ENCODE measurements at places on chromosomes 6 and 20. TPM values are rescaled to one million over a fixed set of nuclear protein-coding genes. Genes with fewer than 3 reads are reported as not detected.

- no peak for DNase-seq
Measured at GRCh38 chr6:108118810-108119768, 44.5 kb upstream of the OSTM1 start.

- no peak for DNase-seq
Measured at GRCh38 chr6:165660857-165661663, 2.0 kb downstream of the PDE10A start.

DNA sequence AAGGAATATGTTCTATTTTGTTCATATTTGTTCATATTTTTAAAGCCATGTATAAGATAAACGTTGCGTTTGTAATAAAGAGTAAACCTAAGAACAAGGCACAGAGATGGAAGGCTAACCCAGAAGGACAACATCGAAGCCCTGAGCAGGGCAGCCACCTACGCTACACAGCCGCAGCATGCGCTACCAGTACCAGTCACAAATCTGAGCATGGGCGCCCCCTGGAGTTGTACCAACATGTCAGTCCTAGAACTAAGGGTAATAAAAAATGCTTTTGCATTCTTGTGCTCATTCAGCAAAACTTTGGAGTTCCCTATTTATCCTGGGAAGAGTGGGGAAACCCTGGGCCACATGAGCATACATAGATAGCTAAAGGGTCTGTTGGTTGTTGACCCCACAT lies 70.6 kb downstream of the PLEKHG1 start:
- DNase-seq = no peak

GRCh38 chr20:48627737-48628128 lies 200.1 kb downstream of the PREX1 start:
- DNase-seq = no peak

The PRSS16 gene
- 0.33 TPM for total RNA-seq

The CNKSR3 gene
- 29.2 TPM for total RNA-seq

GRCh38 chr6:164859816-164860215 lies 449.6 kb downstream of the C6orf118 start:
- DNase-seq = no peak

DNA sequence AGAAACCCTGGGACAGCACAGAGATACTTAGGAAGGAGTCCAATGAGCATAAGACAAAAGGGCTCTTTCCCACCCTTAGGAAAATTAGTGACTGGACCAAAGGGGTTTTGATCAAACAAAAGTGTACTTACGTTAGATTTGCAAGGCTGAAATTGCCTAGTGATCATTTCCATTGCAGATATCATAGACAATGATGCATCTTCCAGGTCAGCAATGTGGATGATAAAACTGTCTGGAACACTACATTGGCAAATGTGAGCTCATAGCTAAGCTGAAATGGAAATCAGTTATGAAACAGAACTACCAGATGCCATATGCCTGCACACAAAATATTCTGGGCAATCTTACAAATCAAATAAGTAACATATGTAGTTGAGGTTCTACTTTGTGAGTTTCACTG lies 34.0 kb downstream of the LY86 start:
- DNase-seq = no peak

DNA sequence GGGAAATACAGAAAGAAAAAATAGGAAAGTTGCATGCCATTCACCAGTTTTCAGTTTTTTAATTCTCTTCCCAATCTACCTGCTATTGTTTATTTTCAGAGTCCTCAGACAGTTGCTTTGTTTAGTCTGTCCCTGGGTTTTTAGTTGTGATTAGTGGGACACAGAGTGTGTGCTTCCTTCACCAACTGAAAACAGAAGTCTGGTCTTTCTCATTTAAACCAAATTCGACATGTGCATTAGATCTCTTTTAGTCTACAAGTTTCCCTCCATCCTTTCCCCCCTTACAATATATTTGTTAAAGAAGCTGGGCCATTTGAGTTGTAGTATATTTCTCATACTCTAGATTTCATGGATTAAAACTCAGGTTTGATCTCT lies 58.7 kb upstream of the STMND1 start:
- no peak for DNase-seq

DNA sequence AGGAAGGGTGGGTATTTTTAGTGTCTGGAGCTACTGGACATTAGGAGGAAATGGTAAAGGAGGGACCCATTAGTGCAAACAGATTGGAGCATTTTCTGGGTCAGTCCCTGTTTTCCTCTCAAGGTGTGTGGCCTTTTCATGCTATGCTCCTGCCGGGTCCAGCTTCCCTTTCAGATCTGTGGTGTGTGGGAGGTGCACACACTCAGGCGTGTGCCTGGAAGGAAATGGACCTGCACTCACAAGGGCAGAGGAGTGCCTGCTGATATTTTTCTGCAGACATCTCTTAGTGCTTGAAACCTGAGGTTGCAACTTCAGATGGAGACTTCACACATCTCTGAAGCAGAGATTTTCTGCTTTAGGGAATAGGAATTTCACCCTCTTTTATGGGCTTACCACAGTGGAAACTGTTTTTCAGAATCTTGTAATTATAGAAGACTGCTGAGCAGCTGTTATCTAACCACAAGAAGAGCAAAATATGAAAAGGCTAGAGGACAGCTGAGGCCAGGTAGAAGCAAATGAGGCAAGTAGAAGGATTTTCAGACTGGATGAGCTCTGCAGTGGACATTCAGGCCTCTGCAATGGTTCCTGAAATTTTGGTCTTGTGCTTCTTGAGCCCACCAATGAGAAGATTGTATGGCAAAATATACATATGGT lies 764.3 kb downstream of the QKI start:
- DNase-seq = no peak

The PRR18 gene
- total RNA-seq = 1.3 TPM

DNA sequence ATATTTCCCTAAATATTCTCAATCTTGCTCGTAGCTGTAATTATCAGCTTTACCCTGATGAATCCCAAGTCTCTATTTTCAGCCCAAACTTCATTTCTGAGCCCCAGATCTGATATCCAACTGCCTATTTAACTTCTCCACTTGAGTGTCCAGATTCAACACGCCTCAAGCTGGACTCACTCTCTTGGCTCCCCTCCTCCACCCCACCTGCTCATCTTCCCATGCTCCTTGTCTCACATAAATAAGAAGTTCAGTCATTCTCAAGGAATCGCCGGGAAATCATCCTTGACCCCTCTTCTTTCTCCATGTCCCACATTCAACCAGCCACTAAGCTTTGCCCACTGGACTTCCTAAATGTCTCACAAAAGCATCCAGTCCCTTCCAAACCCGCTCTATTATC lies 89.9 kb upstream of the STMND1 start:
- no peak for DNase-seq

- no peak for DNase-seq
Measured at GRCh38 chr6:89339565-89339964, 13.0 kb downstream of the UBE2J1 start.

The PAX1 gene
- total RNA-seq = not detected

DNA sequence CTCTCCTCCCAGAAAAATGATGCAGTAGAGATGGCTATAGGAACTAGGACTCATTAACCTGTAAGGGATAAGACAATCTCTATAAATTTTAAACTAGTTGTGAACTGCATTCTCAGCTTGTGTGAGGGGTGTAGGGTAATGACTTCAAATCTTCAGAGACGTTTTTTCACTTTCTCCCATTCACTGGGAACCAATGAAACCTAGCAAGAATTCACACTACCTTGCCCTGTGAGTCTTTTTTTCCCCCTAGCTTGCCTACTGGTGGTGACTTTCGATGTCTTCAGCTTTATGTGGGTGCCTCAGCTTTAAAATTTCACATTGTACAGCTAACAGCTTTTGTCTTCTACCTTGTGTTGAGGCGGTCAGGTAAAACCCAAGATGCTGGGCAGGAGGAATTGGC lies 192.0 kb downstream of the MEI4 start:
- no peak for DNase-seq

The REPS1 gene
- 19.9 TPM for total RNA-seq

DNA sequence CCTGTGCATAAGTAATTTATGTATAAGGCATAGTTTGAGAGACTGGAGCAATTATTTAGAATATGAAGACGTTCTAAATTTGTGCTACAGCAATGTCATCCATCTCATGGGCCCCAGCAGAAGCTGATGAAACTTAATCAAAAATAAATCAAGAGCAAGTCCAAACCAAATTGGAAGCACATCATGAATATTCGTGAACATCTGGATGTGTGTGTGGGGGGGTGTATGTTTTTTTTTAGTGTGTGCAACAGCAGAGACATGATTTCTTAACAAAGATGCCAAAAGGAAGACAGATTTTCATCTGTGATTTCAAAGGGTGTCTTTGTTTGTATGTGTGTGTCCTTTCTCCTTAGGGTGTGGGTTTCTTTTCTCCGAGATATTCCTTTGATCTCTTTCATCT lies 58.9 kb downstream of the SASH1 start:
- no peak for DNase-seq

GRCh38 chr6:89706121-89706520 lies 67.6 kb upstream of the LYRM2 start:
- no peak for DNase-seq

- no peak for DNase-seq
Measured at GRCh38 chr6:168300975-168301647, 18.5 kb downstream of the DACT2 start.

The TMEM239 gene
- total RNA-seq = not detected

DNA sequence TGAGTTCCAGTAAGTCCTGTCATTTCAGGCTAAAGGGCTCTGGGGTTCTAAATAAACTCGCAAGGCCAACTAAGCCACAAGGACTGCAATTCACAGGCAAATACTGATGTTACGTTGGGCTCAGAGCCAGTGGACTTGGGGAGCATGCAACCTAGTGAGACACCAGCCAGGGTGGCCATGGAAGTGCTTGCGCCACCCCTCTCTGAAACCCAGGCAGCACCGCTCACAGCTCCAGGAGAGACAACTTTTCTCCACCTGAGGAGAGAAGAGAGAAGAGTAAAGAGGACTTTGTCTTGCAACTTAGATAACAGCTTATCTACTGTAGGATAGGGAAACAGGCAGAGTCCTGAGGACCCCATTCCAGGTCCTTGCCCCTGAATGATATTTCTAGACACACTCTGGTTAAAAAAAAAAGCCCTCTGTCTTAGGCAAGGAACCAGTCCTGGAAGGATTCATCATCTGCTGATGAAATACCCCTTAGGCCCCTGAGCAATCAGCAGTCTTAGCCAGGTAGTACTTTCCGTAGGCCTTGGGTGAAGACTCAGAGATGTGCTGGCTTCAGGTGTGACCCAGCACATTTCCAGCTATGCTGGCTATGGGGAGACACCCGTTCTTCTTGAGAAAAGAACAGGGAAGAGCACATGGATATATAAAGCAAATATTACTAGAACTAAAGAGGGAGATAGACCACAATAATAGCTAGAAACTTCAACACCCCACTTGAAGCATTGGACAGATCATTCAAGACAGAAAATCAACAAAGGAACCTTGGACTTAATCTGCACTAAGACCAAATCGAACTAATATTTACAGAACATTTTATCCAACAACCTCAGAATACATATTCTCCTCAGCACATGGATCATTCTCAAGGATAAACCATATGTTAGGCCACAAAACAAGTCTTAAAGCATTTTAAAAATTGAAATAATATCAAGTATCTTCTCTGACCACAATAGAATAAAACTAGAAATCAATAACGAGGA lies 31.5 kb upstream of the TBC1D32 start:
- no peak for DNase-seq

The UBE2C gene
- 69.5 TPM for total RNA-seq

DNA sequence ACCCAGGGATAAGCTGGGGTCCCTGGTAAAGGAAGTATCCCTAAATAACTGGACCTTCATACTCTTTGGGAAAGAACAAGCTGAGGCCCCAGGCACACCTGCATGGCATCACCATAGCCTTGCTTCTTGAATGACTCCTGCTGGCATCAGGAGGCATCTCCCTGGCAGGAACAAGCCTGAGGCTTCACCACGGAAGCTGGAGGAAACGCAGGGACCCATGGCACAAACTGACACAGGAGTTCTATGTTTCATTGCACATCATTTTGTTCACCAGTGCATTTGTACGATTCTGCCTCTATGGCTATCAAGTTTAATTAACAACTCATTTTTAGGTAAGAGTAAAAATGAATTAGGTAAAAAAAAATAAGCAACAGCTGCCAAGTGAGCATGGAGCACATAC lies 619 bp upstream of the PDE7B start:
- peak; percentile 25 for DNase-seq

The FRS3 gene
- not detected for total RNA-seq

DNA sequence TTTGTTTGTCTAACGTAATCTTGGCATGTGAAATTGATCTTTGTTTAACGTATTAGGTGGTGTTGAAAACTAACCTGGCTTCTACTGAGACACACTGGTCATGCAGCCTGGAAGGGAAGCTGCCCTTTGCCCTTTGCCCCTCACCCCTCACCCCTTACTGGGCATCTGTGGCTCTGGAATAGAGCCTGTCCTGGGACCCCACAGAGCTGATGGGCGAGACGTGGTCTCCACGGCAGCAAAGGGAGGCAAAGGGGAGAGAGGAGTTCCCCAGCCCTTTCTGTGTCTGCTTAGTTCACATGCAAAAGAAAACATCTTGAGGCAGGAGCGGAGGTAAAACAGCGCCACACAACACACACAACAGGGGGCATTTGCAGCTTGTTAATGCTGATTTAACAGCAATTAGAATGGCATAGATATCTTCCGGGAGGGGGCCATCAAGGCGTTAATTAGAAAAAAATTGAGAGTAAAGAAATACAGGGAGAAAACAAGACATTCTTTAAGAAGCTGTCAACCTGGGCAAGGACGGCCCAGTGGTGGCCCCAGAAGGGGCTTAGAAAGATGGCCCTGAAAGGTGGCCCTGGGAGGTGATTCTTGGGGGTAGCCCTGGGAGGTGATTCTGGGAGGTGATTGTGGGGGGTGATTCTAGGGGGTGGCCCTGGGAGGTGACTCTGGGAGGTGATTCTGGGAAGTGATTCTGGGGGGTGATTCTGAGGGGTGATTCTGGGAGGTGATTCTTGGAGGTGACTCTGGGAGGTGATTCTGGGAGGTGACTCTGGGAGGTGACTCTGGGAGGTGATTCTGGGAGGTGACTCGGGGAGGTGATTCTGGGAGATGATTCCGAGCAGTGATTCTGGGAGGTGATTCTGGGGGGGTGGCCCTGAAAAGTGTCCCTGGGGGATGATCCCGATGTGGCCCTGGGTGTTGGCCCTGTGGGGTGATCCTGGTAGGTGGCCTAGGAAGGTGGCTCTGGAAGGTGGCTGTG lies 44.5 kb upstream of the DACT2 start:
- DNase-seq = no peak

The HLA-DPB1 gene
- total RNA-seq = 9.2 TPM

DNA sequence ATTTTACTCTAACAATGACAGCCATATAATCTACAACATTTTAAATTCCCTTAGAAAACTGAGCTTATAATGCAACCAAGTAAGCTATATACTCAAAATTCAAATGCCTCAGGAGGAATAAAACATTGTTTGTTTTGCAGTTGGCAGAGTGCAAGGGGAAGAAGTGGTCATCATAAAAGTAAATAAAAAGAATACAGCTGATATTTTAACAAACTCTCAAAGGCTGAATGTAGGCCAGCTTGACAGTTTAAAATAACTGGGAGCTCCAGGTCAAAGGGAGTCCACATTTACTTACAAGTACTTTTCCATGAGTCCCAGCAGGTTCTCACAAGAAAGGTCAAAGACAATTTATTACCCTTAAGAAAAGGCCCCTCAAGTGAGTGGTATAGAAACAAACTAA lies 589.8 kb downstream of the BCKDHB start:
- no peak for DNase-seq

The TUBE1 gene
- 57.3 TPM for total RNA-seq

The MTCH1 gene
- 195 TPM for total RNA-seq

The PLEKHG1 gene
- 0.99 TPM for total RNA-seq

The OR12D3 gene
- total RNA-seq = not detected

All from MG63 (cell line).